Occipital lobe (tissue), 3 donors: ENCODE measurements at places on chromosomes 1 and 21.
A peak's percentile ranks its signal among the peaks of the same experiment; 100 is the strongest.

GRCh38 chr1:210223226-210223904 is 9.2 kb upstream of the SERTAD4 start:
- no peak for DNase-seq

DNA sequence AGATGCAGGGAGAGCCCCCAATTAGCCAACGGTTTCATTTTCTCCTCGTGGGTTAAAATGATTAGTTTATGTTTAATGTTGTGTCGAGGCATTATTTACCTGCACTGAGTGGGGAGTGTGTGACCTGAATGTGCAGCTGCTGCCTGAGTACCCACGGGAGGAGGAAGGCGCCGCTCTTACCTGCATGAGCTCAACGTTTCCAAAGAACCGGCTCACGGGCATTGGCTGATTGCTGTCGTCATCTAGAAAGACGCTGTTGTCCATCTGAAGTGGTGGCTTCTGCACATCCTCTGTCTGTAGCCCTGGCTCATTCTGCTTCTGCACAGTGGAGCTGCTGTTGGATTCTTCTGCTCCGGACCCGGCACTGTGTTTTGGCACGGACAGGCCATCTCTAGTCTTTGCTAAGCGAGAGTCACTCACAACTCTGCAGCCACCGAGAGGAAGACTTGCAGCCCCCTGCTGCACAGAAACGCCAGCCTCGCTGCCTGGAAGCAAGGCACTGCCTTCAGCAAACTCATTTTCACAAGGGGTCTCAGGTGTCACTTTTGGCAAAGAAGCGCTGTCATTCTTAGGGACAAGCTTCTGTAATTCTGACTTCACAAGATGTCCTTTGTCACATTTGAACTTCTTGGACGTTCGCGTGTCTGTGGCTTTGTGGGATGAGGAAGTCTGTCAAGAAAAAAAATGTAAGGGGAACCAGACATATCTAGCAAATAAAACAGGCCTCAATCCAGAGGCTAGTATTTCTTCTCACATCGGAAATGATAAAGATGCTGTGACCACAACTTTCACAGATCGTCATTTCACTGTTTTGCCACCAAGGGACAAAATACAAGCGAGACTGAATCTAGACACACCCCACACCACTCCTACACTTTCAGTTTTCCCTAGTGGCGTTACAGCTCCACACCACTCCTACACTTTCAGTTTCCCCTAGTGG is 9.4 kb downstream of the C1orf174 start:
- DNase-seq = no peak

GRCh38 chr21:45304945-45305344 is 17.2 kb upstream of the POFUT2 start:
- no peak for DNase-seq

- DNase-seq = no peak
These were observed 78.7 kb downstream of the FGGY start for GRCh38 chr1:59375321-59376220.

- DNase-seq = no peak
These were observed 87.1 kb downstream of the VCAM1 start for GRCh38 chr1:100806601-100807000.

GRCh38 chr1:89631816-89632656 is 884 bp upstream of the LRRC8C start:
- no peak for DNase-seq

DNA sequence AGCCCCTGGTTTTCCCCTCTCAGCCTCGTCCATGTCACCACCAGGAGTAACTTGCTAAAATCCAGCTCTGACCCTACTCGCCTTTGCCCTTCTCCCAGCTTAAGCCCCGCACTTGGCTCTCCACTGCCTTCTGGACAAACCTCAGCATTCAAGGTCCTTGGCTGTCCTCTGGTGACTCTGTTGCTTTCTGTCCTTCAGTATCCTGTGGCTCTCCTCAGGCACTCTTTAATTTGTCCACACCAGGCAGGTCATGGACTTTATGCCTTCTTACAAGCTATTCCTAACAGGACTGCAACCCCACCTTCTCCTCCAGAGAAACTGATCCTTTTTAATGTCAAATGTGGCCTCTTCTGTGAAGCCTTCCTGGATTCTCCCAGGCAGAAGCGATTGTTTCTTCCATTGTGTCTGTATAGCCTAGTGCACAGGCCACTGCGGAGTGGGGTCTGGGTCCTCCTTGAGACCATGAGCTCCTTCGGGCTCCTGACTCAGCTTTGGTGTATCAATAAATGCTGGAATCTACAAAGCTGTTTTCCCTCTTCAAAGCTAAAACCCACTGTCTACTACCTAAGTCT is 26.7 kb upstream of the CTPS1 start:
- no peak for DNase-seq

DNA sequence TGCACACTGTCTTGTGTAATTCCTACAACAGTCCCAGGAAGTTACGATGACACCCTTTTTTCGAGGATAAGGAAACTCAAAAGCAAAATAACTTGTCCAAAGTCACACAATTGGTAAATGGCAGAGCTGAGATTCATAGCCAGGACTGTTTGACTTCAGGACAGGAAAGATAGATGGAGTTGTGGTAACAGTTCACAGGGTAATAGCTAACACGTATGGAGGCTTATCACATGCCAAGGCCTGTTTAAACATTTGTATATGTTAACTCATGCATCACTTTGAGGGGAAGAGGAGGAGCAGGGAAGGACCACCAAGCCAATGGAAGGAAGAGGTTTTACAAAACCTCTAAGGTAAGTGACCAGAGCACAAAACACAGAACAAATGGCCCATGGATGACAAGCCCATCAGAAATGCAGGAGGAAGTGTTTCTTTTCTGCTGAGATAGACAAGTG is 2.8 kb downstream of the DHCR24 start:
- no peak for DNase-seq

DNA sequence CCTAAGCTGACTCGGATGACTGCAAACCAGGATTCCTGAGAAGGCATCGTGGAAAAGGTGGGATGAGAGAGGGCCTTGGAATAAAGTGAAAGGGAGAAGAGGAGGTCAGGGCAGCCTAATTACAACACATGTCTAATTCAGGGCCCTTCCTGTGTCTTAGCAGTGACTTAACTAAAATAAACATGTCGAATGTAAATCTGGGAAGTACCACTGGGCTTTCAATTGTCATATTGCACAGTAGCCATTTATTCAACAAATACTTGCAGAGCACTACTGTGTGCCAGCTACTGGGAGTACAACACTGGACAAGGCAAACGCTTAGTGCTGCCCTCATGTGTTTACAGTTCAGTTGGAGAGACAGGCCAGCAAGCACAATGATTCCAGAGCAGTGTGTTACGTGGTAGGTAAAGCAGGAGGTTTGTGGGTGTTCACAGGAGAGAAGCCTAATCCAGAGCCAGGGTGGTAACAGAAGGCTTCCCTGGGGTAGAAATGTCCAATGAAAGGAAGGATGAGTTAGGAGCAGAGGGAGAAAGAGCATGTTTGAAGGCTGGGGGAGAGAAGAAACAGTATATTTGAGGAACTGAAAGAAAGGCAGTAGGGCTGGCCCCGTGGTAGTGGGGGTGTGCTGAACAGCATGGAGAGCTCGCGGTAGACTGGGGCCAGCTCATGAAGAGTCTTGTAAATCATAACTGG is 38.0 kb upstream of the RASAL2 start:
- DNase-seq = peak; percentile 16

- DNase-seq = no peak
These were observed 9.9 kb downstream of the GPR3 start for GRCh38 chr1:27402349-27402754.

DNA sequence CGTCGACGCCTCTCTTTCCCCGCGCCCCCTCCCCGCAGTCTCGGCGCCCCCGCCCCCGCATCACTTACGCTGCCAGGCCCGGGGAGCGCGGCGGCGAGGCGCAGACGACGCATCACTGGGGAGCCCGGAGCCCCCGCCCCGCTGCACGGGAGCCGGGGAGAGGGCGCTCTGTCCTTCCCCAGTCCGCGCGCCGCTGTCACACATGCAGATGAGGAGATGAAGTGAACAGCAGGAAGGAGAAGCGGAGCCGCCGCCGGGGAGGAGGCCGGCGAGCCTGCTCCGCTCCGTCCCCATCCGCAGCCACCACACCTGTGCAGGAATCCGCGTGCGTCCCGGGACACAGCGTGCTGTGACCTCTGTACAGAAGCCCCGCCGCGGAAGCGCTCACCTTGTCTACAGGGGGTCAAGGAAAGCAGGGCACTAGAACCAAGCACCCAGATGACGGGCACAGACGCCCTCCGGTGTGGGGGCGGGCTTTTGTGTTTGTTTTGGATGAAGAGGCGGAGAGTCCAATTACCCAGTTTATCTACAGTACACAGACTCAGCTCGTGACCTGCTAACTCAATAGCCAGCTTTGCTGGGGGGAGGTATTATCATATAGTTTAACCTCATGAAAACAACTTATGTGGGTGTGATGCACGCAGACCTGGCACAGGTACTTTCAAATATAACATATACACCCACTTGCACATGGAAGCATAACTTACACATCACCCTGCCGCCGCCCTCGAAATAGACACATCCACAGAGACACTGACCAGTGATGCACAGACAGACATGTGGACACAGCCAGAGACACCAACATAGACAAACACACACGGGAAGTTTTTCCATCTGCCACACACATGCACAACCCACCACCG is 12.4 kb downstream of the KLHDC8A start:
- DNase-seq = peak; percentile 30

DNA sequence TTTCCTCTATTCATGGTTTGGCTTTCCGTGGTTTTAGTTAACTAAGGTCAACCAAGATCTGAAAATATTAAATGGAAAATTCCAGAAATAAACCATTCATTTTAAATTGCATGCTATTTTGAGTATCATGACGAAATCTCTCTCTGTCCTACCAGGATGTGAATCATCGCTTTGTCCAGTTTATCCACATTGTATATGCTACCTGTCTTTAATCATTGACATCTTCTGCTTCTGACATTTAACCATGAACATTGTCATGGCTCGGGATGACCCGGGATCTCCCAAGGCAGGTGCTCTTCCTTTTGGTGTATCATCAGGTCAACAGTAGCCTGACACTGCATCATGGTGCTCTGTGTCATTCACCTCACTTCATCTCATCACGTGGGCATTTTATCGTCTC is 125.5 kb upstream of the HNRNPU start:
- no peak for DNase-seq

GRCh38 chr1:13469343-13469742 is 44.5 kb downstream of the LRRC38 start:
- DNase-seq = no peak

- no peak for DNase-seq
These were observed 11.7 kb upstream of the SUMO3 start for GRCh38 chr21:44829507-44830092.

GRCh38 chr1:172287208-172287607 is 133.3 kb upstream of the C1orf105 start:
- no peak for DNase-seq

DNA sequence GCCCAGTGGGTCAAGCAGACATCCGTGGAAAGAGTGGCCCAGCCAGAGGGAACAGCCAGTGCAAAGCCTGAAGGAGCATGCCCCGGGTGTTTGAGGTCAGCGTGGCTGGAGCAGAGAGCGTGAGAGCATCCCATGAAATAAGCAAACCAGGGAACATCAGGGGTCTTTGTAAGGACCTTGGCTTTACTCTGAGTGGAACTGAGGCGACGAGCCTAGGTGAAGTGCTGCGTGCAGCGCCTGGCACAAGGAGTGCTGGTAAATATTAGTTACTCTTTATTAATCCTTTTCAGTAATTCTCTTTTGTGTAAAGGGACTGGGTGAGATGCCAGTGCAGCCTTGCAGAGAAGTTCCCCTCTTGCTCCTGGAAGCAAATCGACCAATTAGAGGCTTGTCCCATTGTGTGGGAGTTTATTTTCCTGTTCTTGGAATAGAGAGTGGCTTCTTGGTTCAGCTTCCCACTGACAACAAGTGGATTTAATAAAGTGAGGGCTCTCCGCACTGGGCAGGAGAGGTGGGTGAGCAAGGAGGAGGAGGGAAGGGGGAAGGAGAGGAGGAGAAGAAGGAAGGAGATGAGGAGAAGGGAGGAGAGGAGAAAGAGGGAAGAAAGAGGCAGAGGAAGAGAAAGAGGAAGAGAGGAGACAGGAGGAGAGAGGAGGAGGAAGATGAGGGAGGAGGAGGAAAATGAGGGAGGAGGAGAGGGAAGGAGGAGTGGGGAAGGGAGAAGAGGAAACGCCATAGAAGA is 37.6 kb upstream of the DISP3 start:
- DNase-seq = no peak

DNA sequence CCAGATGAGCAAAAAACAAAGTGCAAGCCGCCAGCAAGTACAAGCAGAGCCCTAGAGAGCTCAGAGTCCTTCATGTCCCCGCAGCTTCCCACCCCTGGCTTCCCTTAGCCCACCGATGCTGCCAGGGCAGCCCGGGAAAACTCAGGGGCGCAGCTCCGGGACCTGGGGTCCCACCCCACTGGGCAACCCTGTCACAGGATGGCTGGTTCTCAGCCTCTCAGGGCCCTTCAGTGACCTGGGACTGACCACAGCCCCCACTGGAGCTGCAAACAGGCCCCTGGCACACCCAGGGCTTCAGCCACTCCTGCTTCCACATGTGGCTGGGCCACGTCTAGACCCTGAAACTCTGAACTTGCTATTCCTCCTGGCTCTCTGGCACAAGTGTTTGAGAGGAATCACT is 49.5 kb downstream of the CHD5 start:
- no peak for DNase-seq

DNA sequence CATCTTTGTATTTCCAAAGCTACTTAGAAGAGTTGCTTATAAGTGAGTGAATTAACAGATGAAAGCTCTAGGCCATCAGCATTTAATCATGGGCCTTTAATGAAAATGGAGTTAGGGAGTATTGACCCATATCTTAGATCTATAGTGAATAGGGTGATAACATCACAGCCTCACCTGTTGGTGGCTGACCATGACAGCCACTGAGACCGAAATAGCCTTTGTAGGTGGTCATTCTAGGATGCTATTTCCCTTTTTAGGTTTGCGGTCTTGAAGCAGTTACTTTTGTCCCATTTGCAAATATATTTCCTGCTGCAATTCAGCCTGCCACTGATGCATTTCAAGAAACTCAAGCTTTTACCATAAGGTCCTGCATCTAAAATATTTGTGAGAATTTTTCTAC is 410.1 kb upstream of the LYPLAL1 start:
- no peak for DNase-seq

DNA sequence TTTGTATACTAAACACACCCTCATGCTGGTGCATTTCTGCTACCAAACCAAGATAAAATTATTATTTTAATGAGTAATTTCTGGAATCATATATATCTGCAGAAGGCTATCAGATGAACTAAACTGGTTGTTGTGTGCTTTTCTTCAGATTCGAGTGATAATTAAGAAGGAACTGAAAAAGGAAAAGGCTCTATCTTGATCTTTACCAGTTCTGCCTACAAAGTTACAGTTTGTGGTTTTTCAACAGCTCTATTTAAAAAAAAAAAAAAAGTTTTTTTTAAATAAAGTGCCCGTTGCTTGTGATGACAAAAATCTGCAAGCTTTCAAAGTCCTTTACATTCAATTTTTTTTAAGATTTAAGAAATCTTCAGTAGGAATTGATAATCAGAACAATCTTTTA is 13.6 kb downstream of the DENND1B start:
- DNase-seq = no peak
